Globus pallidus (tissue), 1 donor: ENCODE measurements at places on chromosomes 4 and X.

DNA sequence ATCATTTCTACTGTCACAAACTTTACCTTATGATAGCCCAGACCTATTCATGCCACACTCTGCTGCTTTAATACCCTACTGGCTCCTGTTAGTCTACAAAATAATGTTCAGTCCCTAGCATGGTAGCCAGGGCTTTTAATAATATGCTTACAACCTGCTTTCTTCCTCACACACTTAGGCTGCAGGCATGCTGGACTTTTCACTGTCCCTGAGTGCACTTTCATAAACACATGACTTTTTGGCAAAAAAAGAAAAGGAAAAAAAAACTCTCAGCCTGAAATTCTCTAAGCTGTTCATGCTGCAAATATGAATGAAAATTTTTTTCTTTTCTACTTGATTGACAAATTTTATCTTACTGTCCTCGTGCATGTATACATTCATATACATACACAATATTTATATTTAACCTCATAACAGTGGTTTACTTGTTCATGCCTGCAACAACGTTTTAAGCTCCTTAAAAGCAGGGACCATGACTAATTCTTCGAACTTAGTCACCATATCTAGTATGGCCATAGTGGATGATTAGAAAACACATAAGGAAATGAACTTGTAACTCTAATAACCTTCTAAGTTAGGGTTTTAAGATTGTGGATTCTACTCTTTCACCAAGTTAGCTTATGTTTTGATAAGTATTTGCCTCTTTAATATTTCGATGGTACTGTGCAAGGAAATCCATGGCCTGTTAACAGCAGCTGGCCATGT, 229.5 kb downstream of the SPCS3 start:
- no peak for DNase-seq

- DNase-seq = no peak
Measured at GRCh38 chrX:107678957-107679740, 50.8 kb downstream of the PRPS1 start.

DNA sequence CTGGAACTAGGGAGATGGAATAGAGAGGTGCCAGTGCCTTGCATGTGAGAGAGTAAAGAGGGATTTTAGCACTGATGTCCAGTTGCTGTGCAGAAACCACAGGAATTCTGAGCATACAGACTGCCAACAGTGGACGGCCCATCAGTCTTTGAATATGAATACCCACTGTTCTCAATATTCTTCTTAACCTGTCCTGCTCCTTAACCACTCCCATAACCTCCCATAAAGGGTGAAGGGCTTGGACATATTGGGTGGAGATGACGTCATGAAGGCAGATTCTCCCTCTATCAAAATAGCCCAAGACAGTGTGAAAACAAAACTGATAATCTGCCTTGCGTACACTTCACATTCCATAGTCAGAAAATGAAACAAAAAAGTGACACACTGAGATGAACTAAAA, 1313.7 kb upstream of the PABPC4L start:
- no peak for DNase-seq

GRCh38 chr4:76867880-76868655, 29.9 kb downstream of the SOWAHB start:
- no peak for DNase-seq

GRCh38 chr4:656436-657337, 17.4 kb downstream of the ATP5ME start:
- no peak for DNase-seq

GRCh38 chr4:61301271-61301670, 101.1 kb downstream of the ADGRL3 start:
- DNase-seq = no peak

GRCh38 chr4:87734936-87735335, 64.4 kb upstream of the IBSP start:
- DNase-seq = no peak

DNA sequence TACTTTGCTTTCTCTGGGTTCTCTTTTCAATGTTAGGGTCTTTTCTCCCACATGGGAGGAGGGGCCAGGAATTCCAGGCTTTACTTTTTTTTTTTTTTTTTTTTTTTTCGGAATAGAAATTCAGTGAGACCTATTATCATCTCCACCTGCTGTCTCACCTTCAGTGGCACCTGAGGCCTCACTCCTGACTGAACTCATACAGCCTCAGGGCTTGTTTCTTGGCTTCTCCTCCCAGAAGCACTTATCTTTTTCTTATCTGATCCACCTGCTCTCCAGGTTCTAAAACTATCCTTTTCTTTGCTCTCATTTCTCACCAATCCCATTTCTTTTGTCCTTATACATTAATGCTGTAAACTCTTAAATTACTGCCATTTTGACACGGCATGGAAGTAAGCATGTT, 117.3 kb upstream of the PPP3CA start:
- DNase-seq = no peak
